Frontal cortex (tissue), 4 donors: ENCODE measurements at places on chromosomes 4 and X. TPM values are rescaled to one million over a fixed set of nuclear protein-coding genes. Genes with fewer than 3 reads are reported as not detected.

- no peak for DNase-seq
These were observed 203.1 kb downstream of the LARP7 start for GRCh38 chr4:112840061-112840460.

- DNase-seq = no peak
These were observed 244.2 kb upstream of the GRID2 start for GRCh38 chr4:92059615-92060014.

DNA sequence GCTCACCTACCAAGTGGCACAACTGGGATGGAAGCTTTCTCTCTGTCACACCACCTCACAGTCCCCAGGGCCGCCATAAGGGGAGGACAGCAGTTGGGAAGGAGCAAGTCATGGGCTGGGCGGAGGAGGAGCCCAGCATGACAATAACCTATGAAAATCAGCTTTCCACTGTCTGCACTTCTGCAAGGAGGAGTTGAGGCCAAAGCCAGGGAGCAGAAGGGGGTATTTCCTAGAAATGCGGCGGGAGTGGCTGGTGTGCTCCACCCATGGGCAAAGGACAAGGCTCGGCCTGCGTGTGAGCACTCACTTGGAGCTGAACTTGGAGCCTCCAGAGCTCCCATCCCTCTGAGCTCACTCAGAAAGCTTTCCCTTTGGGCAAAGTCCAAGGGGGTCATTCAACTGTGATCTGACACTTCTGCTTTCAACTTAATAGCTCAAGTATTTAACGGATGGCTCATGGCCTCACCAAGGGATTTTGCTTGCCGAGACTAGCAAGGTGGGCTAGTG, 18.5 kb downstream of the APLN start:
- DNase-seq = no peak

Gene STATH
- not detected for total RNA-seq

DNA sequence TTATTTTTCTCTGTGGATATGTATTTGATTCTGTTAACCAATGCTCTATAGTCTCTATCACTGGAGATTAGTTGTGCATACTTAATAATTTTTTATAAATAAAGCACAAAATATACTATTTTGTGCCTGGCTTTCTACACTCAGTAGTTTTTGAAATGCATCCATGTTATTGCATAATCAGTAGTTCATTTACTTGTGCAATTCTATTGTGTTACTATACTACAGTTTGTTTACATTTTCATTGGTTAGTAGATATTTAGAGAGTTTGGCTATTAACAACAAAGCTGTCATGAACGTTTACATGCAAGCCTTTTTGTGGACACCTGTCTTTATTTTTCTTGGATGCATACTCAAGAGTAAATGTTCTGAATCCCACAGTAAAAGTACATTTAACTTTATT, 265.0 kb upstream of the FAT4 start:
- no peak for DNase-seq

DNA sequence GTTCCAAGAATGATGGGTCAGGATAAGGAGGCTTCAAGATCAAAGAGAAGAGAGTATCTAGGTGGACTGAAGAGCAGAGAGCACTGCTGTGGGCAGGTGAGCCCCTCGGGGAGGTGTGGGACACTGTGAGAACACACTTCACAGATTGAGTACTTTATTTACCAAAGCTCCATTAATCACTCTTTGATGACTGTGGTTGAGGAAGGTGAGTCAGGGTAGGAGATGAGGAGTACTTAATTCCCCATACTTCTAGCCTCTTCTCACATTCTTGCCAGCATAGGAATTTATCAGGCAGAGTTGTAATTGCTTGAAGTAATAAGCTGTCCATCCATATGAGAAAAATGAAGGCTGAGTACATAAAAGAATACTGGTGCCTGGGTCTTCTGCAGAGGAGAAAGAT, 375.3 kb downstream of the PCDH10 start:
- no peak for DNase-seq
